HFFc6 (cell line): ENCODE measurements at places on chromosomes 5 and 9. TPM values are rescaled to one million over a fixed set of nuclear protein-coding genes. Genes with fewer than 3 reads are reported as not detected.

Gene KIF4B
- total RNA-seq: 0.05 to 0.13 TPM (median 0.11 TPM) in 3 replicates

Gene EIF4E1B
- not detected in 3 replicates for total RNA-seq

Gene KCNT1
- total RNA-seq: not detected in 3 replicates

Gene TTC23L
- not detected in 3 replicates for total RNA-seq

Gene AFAP1L1
- total RNA-seq: 3.5 to 5.5 TPM (median 4.2 TPM) in 3 replicates

Gene KIF12
- 0.11 TPM in 1 of 3 replicates, not detected in the others for total RNA-seq

Gene MYMK
- not detected in 3 replicates for total RNA-seq
